Dorsolateral prefrontal cortex (tissue), 122 donors: ENCODE measurements at places on chromosomes 7 and 10.

DNA sequence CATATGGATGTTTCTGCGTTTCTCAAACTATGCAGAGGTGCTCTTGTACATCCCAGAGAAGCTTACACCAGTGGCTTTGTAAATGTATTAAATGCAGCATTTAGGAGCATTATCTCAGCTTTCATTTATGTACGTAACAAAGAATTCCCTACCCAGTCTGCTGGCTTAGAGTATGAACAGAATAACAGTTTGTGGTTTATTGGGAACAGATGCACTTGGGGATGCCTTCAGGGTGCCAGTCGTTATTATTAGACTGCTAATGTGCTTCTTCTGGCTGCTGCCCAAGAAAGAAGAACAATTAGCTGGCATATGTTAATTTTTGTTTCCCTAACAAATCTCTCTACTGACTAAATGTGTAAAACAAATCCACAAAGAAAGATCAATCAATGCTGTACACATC is 241.9 kb downstream of the FOXP2 start:
- no peak for DNase-seq

DNA sequence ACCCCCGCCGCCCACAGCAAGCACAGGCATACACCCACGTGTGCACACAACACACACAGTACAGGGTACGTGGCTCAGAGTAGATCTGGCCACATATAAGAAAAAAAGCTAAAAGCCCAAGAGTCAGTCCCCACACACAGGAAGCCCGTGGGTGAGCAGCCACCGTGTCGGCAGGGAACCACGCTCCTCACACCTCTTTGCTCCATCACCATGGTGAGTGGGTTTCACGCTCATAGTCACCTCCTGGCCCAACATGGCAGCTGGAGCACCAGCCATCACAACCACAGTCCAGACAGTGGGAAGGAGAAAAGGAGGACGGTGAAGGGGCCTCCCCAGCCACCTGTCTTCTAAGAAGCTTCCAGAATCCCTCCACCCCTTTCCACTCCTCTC is 76.0 kb upstream of the PDGFA start:
- peak; percentile 39 for DNase-seq

- no peak for DNase-seq
Observed at GRCh38 chr10:37855636-37856035, 1.8 kb downstream of the ZNF248 start.

DNA sequence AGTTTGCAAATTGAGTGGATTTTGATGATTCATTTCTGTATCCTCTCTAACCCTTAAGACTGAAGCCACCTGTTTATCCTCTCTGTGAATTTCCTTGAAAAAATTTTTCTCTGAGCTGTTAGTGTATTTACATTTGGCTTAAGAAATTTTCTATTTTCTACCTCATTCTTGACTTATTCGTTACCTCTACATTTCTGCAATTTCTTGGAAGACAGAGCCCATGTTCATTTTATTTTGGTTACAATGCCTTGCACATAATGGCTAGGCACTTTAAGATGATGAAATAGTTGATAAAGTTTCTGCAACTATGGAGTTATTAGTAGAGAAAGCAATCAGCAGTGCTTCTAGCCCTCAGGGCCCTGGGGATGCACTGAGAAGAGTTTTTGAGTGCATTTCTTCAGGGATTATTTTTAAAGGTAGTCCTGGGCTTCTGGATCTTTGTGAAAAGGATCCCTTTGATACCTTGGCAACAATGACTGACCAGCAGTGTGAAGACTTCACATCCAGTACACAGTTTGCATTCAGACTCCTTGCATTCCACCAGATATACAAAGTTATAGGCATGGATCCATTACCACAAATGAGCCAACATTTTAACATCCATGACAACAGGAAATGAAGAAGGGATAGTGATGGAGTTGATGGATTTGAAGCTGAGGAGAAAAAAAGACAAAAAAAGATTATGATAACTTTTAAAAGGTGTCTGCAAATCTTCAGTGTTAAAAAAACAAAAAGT is 68.2 kb downstream of the CH25H start:
- no peak for DNase-seq

DNA sequence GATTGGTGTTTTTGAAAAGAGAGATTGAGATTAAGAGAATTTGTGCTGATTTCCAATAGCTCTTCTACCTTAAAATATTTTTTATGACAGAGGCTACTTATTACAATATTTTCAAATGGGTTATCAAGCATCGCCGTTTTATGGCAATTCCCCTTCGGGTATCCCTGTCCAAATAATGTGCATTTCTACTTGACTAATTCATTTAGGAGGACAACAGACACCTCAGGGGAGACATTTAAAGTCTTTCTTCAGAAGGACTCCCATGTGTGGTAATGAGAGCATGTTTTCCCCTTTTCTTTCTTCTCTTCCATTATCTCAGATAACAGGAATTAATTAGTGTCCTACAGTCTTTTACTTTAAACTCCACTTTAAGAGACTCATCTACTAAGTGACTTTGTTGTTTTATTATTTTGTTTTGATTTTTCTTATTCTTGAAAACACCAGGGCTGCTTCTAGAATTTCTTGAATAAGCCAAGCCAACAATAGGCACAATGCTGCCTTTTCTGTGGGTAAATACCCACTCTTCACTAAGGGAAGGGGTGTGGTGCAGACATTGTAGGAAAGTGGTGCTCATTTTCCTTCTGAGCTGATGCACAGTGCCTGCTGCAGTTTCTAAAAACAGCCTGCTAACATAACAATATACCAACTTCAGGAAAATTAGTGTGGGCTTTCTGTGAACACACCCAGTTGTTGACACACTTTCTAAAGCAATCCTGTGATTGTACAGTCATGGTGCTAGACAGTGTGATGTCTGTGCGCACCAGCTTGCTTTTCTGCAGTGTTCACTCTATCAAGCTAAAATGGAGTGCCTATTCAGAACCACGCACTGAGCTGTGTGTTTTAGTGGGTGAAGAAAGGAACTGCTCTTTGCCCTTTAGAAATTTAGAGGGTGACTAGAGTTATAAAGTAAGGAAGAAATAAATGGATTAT is 597.7 kb downstream of the NRG3 start:
- no peak for DNase-seq

DNA sequence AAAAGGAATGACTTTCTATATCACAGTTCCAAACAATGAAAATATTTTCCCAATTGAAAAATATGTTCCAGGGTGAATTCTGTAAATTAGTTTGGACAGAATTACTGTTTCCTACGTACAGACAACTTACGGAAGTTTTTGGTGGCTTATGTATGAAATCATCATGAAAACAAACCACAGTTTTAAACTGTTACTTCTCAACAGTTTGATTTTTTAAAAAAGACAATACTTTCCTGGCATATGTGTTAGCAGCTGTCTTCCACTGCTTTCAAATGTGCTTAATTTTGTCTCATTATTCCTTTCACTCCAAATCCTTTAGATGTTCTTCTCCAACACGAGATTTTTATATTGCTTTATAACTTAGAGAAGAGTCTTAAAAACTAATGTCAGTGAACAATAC is 56.2 kb downstream of the SEMA3A start:
- DNase-seq, result no peak

DNA sequence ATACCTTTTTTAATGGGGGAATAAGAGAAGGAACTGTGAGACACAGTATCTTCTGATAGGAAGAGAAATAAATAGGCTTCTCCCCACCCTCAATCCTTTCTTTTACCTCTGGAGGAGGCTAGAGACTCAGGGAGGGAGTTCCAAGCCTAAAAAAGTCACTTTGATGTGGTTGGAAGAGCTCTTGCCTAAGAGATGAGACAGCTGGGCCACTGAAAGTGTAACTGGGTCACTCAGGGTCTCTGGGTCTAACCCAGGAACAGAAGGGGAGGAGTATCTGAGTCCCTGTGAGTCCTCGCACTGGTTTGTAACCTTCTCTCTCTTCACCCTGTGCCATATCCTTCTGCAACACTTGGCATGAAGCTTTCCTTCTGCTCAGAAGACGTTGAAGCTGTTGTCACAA is 222.9 kb upstream of the AGK start:
- no peak for DNase-seq
